ENCODE measurements at places on chromosomes 11 and 22. TPM values are rescaled to one million over a fixed set of nuclear protein-coding genes. Genes with fewer than 3 reads are reported as not detected.

The TRAF6 gene
- 13.5 TPM for total RNA-seq

The TRIM49 gene
- total RNA-seq = not detected

The GRM5 gene
- total RNA-seq = 9.2 TPM

The PATE2 gene
- total RNA-seq = not detected

The RTN4R gene
- 4.1 TPM for total RNA-seq

The VEGFB gene
- 88.8 TPM for total RNA-seq

The ZDHHC13 gene
- 26.8 TPM for total RNA-seq

The NLRX1 gene
- 6.7 TPM for total RNA-seq

The TFIP11 gene
- total RNA-seq = 39.8 TPM

GRCh38 chr22:47533961-47534803, 771.7 kb downstream of the TBC1D22A start:
- DNase-seq = no peak

DNA sequence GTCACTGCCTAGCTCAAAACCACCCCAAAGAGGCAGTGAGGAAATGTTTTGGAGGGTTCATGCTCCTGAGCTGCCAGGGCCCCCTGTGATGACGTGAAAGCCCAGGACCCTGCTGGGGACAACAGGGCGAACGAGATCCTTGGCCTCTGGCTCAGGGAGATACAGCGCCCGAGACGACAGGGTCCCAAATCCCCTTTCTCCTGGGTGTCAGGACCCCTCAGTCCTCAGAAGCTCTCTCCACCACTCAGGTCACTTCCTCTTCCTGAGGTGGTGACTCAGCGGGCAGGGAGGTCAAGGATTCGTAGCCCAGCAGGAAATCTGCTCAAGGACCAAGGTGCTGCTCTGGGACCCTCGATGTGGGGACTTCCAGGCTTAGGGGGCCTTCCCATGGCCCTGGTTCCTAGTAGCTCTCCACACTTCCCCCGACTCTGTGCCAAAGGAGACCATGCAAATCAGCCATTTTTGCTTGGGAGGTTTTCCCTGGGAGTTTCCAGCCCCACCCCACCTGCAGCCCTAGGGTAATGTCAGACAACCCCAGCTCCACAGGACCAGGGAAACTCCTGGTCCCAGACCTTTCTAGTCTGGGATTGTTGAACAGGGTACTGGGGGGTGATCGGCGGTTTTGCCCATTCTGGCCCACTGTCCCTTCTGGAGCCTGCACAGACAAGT, 12.8 kb downstream of the BCL9L start:
- DNase-seq = no peak

DNA sequence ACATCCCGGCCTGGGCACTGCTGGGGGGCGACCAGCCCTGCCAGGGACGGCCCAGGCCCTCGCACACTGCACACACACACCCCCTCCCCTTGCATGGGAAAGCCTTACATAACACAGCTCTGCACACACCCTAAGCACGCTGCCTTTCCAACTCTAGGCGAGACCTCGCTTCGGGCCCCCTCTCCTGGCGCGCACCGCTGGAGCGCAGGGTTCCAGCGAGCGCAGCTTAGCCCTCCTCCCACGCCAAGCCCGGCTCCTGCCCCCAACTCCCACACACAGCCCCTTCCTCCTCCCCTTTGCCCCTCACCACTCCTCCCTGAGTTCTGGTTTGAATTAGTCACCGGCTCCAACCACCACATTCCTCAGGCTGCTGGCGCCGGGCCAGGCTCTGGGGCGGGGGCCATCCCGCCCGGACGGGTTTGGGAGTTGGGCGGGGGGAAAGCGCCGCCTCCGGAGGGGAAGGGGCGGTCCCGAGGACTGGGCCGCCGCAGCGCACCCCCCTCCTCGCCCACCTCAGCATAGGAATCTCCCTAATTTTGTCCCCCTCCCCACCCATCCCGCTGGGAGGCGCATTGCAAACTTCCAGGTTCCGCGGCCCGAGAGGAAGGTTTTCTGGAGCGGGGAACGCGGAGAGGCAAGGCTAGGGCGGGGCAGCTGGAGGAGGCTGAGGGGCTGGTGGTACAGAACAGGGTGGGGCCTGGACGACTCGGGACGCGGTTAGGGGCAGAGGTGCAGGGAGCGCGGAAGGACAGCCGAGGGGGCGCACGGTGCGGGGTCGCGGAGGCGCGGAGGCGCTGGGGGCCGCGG, 966 bp downstream of the AHNAK start:
- peak; percentile 96 for DNase-seq

GRCh38 chr11:17630936-17631335, 83.9 kb downstream of the OTOG start:
- DNase-seq = no peak

- DNase-seq = no peak
Observed at GRCh38 chr11:73464347-73464746, 88.1 kb downstream of the RELT start.

DNA sequence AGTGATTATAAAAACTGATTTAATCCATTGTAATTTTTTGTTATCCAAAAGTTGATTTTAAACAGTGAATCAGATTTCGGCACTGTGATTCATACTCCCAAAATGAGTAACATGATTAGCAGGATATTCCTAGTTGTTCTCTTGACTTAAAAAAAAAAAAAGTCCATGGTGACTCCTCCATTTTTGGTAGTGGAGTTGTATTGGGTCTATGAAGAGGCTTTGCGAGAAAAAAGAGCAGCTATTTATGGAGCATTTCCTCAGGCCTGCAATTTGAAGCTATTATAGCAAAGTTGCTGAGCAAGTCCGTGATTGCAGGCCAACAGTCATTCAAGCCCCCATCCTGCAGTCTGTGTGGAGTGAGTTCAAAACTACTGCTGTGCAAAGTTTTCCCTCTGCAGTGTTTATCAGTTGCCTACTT, 28.8 kb downstream of the YAP1 start:
- DNase-seq = no peak

- DNase-seq = no peak
Observed at GRCh38 chr11:86117001-86117711, 48.3 kb upstream of the PICALM start.

- no peak for DNase-seq
Observed at GRCh38 chr11:104618954-104619353, 279.3 kb downstream of the CASP12 start.

- DNase-seq = no peak
Observed at GRCh38 chr22:44352378-44353035, 39.8 kb upstream of the SHISAL1 start.

GRCh38 chr11:14458377-14458776, 41.2 kb downstream of the COPB1 start:
- no peak for DNase-seq

- peak; percentile 0 for DNase-seq
Observed at GRCh38 chr11:130001461-130002351, 929 bp downstream of the PRDM10 start.

- DNase-seq = no peak
Observed at GRCh38 chr11:27857014-27857413, 156.8 kb upstream of the BDNF start.

DNA sequence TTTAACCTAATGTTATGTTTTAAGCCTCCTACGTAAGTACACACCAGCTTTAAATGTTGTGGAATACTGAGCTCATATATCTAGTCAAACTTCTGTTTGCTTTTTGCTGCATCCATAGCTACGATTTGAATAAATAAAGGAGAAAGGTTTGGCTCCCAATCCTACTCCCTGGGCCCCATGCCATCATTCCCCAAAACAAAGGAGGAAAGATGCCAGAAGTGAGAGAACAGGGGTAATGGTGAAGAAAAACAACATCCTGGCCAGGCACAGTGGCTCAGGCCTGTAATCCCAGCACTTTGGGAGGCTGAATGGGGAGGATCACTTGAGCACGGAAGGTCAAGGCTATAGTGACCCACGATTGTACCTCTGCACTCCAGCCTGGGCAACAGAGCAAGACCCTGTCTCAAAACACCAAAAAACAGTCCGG, 26.5 kb downstream of the SCGB1A1 start:
- DNase-seq = no peak

DNA sequence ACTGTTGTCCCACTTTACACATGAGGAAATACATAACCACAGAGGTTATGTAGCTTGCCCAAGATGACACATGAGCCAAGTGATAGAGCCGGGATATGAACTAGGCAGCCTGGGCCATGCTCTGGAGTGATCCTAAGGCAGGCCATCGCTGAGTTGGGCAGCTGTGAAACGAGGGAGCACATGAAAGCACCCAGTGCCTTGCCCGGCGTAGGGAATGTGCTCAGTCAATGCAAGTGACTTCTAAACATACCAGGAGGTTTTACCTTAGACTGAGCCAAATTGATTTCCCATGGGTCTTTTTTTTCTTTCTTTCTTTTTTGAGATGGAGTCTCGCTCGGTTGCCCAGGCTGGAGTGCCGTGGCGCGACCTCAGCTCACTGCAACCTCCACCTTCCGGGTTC, 10.5 kb downstream of the GRIK4 start:
- DNase-seq = no peak

- DNase-seq = no peak
Observed at GRCh38 chr22:46674367-46674781, 54.2 kb downstream of the GRAMD4 start.

- peak; percentile 68 for DNase-seq
Observed at GRCh38 chr11:68632802-68633201, 51.5 kb upstream of the GAL start.

GRCh38 chr11:114068327-114068726, 8.8 kb downstream of the ZBTB16 start:
- DNase-seq = no peak

- no peak for DNase-seq
Observed at GRCh38 chr11:132686886-132687285, 845.4 kb downstream of the OPCML start.

GRCh38 chr11:356610-357009, 12.7 kb upstream of the B4GALNT4 start:
- no peak for DNase-seq
